HuH-7.5 (cell line): ENCODE measurements at places on chromosomes 5 and 9.

DNA sequence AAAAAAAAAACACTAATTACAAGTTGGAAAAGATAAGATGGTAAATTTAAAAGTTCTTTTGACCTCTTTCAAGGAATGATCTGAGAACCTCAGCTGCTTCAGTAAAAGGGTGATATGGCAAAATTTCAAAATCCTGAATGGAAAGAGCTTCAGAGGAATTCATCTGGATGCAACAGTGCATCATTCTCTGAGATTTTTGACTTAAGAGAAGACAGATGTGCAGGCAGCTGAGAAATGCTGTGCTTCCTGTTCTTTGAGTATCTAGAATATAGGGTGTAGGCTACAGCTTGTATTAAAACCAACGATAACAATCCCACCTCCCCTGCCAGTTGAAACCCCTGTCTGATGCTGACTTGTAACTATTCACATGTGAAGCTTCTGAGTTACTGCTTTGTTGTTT, 6.2 kb downstream of the FRMPD1 start:
- no peak for DNase-seq

- no peak for DNase-seq
Measured at GRCh38 chr5:168328814-168329213, 37.4 kb downstream of the WWC1 start.

- no peak for DNase-seq
Measured at GRCh38 chr9:33731142-33731541, 64.2 kb upstream of the PRSS3 start.

- DNase-seq: no peak
Measured at GRCh38 chr5:60362158-60362557, 337.8 kb downstream of the DEPDC1B start.

GRCh38 chr9:5518937-5519319, 8.6 kb downstream of the PDCD1LG2 start:
- DNase-seq: no peak

DNA sequence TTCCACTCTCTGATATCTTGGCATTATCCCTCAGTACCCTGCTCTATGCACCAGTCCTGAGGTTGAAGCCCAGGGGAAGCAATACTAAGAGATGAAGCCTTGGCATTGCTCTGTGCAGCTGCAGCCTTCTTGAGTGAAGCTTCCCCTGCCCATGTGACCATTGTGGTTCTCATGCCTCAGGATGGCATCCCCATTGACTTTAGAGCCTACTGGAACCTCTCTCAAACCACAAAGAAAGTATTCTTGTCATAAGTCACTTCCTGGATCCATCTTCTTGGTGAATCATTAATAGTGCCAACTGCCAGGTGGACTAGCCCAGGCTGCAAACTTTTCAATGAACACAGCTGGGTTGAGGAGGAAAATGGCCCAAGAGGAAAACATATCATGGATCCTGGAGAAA, 283.9 kb upstream of the RFX3 start:
- no peak for DNase-seq

GRCh38 chr9:38195737-38196161, 126.7 kb upstream of the SHB start:
- no peak for DNase-seq

GRCh38 chr5:176624938-176625337, 5.4 kb downstream of the SNCB start:
- DNase-seq: no peak
